T-helper 2 cell (primary cell): ENCODE measurements at places on chromosomes 7 and 10.

- DNase-seq = no peak
Observed at GRCh38 chr10:43938810-43939209, 290.1 kb upstream of the ZNF32 start.

GRCh38 chr7:129872054-129872453 lies 80.7 kb downstream of the UBE2H start:
- no peak for DNase-seq

DNA sequence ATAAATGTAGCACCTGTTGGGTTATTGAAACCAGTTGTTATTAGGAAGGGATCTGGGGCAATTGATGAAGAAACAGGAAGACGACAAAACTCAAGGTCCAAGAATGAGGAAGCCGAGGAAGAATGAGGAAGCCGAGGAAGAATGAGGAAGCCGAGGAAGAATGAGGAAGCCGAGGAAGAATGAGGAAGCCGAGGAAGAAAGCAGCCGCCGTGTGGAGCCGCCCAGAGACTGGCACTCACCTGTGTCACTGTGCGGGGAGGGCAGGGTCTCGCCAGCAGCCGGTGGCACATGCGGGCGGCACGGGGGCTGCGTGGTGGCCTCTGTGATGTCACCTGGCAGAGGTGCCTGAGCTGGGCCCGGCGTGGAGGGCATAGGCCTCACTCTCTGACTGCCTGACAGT lies 71.1 kb upstream of the CFAP46 start:
- no peak for DNase-seq

- peak; percentile 81 for DNase-seq
Observed at GRCh38 chr7:22447762-22448161, 52.2 kb downstream of the STEAP1B start.

- DNase-seq = no peak
Observed at GRCh38 chr7:145845345-145845744, 271.3 kb upstream of the CNTNAP2 start.

DNA sequence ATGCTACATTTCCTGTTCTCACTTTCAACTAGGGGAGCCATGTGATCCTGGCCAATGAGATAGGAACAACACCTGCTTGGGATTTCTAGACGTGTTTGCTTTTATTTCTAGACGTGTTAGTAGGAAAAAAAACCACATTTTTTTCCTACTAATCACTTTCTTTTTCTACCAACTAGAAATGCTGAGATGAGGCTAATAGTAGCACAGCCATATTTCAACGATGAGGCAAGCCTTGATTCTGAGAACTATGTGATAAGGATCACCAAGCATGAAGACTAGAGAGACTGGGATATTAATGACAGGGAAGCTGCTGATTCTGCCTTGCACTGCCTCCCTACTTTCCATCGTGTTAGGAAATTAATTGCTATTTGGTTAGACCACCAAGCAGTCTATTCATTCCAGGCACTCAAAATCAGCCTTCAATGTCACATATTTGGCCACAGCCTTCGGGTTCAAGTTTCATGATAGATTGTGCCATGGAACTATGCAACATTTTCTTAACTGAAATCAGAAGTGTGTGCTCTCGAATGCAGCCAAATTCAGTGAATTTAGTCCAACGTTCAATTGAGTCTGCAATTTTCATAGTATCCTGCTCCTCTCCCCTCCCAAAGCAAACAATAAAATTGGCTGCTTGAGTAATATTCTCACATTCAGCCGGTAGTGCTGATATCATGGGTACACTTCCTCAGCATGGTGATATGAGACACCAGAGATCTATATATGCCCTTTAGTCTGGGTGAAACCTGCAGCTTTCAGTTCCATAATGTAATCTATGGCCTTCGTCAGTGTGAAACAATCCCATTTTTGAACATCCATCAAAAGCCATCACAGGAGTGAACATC lies 98.1 kb downstream of the GPR37 start:
- no peak for DNase-seq

GRCh38 chr7:76000566-76000965 lies 6.2 kb upstream of the TMEM120A start:
- no peak for DNase-seq

GRCh38 chr7:116447966-116448839 lies 51.3 kb upstream of the CAV2 start:
- DNase-seq = no peak

DNA sequence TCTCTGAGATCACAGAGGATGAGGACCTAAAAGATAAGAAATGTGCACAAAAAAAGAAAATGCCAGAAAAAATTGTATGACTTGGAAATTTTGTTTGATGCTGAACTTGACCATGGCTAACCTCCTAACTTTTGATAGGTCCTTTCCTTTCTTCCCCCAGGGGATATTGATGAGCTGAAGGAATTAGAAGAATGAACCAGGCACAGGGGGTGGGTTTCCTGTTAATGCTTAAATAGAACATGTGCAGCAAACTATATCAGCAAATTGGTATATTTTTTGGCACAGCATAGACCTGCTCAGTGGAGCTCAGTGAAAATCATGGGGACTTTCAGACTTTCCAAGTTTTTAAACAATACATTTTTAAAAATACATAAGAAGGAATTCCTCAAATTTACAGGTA lies 300.7 kb downstream of the HDAC9 start:
- no peak for DNase-seq

GRCh38 chr7:2516194-2516555 lies 3.4 kb upstream of the LFNG start:
- DNase-seq = no peak

- no peak for DNase-seq
Observed at GRCh38 chr7:40654171-40654570, 519.4 kb downstream of the SUGCT start.

DNA sequence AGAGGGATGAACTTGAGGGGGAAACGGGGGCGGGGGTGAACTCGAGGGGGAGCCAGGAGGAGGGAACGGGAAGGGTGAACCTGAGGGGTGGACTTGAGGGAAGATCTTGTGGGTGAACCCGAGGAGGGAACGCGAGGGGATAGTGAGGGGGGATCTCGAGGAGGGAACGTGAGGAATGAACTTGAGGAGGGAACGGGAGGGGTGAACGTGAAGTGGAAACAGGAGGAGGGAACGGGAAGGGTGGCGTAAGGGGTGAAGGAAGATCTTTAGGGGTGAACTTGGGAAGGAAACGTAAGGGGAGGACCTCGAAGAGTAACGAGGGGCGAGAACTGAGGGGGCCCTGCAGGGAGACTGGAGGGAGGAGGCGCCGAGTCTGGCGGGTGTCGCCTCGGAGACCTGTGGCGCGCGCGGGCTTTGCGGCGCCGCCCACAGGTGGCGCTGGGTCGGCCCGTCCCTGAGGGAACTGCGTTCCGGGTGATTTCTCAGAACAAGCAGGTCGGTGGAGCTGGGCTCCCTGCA lies 651 bp downstream of the MYO3A start:
- no peak for DNase-seq

DNA sequence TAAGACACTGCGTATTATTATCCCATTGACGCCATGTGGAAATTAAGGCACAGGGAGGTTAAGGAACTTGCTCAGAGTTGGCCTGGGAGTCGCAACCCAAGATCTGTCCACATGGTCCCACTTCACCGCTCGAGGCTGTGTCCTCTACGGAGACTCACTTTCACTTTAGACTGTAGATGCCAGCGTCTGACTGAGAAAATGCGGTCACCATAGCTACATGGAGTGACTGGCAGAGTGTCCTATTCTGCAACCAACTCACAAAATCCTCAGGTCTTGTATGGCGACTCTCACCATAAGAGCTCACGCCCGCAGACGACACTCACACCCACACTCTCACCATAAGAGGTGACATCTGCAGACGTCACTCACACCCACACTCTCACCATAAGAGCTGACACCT lies 257.9 kb downstream of the PTPRN2 start:
- DNase-seq = no peak

GRCh38 chr10:114498413-114499111 lies 94.3 kb upstream of the AFAP1L2 start:
- DNase-seq = no peak

DNA sequence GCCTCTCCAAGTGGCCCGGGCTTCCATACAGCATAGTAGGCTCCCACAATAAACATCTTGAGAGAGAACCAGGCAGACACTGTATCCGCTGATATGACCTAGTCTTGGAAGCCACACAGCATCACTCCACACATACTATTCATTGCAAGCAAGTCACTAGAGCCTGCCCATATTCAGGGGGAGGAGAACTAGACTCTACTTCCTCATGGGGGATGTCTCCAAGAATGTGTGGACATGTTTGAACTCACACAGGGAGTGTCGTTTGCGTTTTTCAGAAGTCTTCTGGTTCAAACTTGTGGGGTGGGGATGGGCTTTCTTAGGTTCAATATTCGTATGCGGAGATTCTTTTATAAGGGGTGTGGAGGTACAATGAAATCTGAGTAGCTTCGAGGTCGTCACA lies 232.6 kb upstream of the HABP2 start:
- DNase-seq = no peak

DNA sequence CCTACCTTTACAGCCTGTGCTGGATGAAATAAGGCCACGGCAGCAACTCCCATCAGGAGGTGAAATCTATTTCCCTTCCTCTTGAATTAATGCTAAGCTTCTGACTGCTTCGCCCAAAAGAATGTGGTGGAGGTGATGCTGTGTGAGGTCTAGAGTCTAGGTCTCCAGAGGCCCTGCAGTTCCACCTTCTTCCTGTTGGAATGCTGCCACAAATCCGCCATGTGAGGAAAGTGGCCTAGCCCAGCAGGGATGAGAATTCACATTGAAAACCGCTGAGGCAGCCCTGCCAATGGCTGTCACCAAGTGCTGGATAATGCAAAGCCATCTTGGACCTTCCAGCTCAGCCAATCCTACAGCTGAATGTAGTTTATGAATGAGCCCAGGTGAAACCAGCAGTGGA lies 28.0 kb downstream of the RHOBTB1 start:
- no peak for DNase-seq

DNA sequence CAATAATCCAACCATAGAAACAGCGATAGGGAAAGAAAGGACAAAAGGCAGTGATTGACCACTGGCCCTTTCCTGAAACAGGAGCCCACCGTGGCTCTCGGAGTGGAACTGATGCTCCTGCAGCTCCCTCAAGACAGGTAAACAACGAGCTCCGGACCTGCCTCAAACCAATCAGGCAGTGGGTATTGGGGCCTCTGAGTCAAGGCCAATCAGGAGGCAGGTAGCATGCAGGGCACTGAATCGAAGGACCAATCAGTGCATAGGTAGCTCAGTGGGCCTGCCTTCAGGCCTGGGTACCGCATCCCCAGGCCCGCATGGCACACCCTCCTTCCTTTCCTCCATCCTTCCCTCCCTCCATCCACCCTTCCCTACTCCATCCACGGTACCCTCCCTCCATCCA lies 425.1 kb upstream of the MGMT start:
- DNase-seq = no peak

DNA sequence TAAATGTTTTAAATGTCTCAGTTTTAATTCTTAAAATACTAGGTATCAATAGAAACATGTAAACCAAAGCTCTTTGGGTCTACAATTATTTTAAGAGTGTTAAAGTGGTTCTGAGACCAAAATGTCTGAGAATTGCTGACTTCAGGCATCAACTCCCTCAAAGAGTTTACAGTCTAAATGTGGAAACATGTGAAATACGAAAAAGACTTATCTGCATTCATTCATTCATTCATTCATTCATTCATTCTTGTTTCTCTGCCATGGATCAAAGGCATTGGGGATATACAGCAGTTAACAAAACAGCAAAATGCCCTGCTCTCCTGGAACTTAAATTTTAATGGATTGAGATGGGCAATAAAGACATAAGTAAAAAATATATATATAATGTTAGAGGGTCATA lies 69.8 kb downstream of the BLNK start:
- no peak for DNase-seq

GRCh38 chr7:121419201-121420148 lies 23.4 kb upstream of the FAM3C start:
- DNase-seq = no peak

DNA sequence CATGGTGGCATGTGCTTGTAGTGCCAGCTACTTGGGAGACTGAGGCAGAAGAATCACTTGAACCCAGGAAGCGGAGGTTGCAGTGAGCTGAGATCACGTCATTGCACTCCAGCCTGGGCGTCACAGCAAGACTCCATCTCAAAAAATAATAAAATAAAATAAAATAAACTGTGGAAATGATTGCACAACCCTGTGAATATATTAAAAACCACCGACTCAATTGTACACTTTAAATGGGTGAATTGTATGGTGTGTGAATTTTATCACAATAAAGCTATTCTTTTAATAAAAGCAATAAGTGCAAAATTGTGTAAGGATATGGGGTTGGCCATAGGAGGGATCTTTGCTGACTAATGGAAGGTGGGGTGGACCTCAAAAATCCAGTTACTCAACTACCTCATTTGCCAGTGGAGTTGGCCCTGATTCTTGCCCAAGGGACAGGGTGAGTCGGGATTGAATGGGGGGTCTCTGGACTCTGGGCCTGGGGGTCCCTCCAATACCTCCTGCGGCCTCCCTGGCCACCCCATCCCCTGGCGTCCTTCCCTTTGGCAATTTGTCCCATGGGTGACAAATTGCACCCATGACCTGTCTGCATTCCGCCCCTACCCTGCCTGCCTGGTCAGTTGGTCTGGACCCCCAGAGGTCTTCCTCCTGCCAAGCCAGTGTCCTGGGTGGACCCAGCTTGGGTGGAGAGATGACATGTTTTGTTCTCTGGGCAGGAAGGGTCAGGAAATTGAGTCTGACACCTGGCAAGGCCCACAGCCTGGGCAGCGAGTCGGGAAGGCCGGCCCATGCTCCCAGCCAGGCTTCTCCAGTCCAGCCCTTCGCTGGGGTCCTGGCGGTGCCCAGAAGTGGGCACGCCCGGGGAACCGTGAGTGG lies 61.7 kb upstream of the ELN start:
- DNase-seq = no peak

GRCh38 chr10:57218382-57218781 lies 857.3 kb upstream of the ZWINT start:
- DNase-seq = no peak

GRCh38 chr10:118672766-118673715 lies 77.6 kb upstream of the PRLHR start:
- DNase-seq = no peak

DNA sequence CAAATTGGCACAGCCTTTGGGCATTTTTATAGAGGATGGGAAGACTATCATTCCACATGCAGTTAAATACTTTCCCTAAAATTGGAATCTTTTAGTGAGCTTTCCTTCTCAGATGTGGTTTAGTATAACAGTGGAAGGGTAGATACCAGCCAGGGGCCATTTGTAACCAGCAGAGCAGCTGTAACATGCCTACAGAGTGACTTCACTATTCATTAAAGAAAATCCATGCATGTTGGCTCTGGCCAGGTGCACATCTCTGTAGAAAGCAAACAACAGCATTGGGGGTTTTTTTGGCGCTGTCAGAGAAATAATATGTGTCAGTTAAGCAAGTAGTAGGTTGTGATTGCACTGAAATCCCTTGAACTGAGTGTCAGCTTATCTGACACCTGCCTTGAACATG lies 115.6 kb downstream of the LHFPL3 start:
- no peak for DNase-seq

DNA sequence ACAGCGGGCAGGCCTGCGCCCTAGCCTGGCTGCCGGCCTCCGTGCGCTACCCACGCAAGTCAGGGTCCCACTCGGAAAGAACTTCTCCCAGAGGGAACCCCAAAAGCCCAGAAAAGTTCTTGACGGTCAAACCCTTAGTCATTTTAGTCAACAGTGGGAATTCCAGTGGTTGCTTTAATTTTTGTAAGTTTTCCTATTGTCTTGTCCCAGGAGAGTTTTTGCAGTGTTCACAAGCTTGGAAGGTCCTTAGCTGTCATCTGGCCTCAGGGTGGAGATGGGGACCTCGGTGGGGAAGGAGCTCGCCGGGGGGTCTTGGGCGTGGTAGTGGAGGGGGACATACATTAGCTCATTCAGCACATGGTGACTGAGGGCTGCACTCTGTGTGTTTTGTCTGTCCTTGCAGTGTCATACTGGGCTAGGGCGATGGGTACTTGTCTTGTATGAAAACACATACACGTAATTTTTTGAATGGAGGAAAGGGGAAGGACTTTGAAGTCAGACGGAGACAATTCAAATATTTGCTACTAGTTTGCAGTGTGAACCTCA lies 736 bp downstream of the MINDY4 start:
- no peak for DNase-seq
